ENCODE measurements at places on chromosomes 1 and 21.

- no peak for DNase-seq
Measured at GRCh38 chr1:43348343-43348808, 10.4 kb upstream of the CDC20 start.

- DNase-seq: no peak
Measured at GRCh38 chr1:183330335-183330734, 87.8 kb downstream of the NMNAT2 start.

DNA sequence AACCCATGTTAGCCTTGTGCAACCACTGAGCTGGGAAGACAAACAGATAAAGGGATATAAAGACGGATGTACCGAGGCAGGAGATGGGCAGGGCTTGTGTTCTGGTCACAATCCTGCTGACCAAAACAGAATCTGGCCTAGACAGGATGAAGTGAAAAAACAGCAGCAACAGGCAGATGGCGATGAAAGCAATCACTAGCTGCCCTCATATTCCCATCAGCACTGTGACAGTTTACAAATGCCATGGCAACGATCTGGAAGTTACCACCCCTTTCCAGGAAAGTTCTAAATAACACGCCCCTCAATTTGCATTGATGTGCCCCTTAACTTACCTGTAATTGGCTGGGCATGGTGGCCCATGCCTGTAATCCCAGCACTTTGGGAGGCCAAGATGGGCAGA is 40.6 kb upstream of the CD46 start:
- DNase-seq: no peak

DNA sequence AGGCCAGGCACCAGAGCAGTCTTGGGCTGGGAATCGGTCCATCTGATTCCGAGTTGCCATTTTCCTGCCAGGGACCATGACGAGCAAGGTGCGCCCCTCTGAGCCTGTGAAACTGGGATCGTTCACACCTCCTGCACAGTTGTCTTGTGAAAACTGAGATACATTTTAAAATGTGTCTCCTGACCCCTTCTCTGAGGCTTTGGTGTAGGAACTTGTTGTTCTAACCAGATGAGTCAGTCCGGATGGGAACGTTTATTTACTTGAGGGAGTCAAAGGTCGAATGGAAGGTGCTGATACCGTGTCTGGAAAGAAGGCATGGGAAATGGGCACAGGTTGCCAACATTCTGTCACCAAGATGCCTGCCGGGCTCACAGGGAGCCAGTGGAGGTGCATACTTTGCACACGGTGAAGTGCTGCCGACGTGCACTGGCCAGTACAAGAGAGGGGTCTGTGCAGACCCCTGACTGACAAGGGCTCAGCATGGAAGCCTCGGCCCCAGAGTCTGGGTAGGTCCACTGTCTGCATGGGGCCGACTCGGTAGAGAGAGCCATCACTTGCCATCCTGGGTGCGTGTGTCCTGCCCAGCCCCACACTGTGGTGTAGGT is 7.4 kb upstream of the KCNN3 start:
- no peak for DNase-seq

DNA sequence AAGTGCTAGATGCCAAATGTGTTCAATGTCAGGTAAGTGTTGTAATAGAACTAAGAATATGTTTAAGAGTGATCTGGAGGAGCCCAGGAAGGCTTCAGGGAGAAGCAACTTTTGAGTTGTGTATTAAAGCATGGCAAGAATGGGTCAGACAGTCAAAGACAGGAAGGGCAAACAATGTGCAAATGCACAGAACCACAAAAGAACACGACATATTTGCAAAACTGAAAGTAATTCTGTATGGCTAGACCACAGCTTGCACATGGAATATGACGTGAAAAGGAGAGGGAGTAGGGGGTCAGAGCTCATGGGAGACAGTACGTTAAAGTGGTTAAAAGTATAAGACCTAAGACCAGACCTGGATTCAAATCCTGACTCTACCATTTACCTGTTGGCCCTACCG is 7.1 kb upstream of the SORT1 start:
- no peak for DNase-seq

GRCh38 chr1:64765826-64766225 is 21.0 kb downstream of the RAVER2 start:
- no peak for DNase-seq

GRCh38 chr1:229696385-229696784 is 70.3 kb downstream of the URB2 start:
- no peak for DNase-seq

GRCh38 chr1:183635099-183635605 is 431 bp downstream of the ARPC5 start:
- DNase-seq: no peak

GRCh38 chr1:43530483-43531106 is at the start of gene PTPRF:
TSS of gene PTPRF (plus strand) at chr1:43530883. CDS start at chr1:43545076, 14,193 bp downstream.
- peak; percentile 57 for DNase-seq

- DNase-seq: no peak
Measured at GRCh38 chr1:8232036-8232757, 85.7 kb upstream of the SLC45A1 start.

DNA sequence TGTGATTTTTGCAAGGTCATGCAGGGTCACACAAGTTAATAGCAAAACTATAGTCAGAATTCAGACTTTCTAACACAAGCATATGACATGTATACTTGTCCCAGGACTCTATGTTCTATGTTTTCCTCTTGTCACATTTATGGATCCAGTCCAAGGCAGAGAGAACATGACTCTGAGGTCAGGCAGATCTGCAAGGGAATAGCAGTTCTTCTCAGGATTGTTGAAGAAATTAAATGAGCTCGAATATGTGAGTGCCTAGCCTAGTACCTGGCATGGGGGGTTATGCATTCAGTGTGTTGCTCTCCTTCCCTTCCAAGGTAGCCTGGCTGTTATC is 9.5 kb upstream of the RPTN start:
- DNase-seq: no peak

- DNase-seq: no peak
Measured at GRCh38 chr21:35336534-35336933, 287.4 kb upstream of the RUNX1 start.

DNA sequence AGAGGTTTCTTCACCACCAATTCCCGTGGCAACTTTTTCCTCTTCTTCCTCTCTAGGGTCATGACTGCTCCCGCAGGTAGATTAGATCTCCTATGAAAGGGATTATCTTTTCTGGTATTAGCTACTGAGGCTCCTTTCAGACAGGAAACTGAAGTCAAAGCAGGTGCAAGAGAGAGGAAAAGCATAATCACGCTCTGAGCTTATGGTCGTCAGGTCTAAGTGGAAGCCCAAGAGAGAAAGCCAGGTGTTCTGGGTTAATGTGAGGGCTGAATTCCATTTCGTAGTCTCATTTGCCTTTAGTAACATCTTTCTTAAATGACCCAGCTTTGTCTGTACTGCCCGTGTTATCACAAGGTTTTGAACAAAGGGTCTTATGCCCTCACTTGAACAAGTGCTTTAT is 8.3 kb upstream of the MAP3K21 start:
- DNase-seq: no peak

- DNase-seq: peak; percentile 26
Measured at GRCh38 chr1:229694053-229694693, 68.1 kb downstream of the URB2 start.

DNA sequence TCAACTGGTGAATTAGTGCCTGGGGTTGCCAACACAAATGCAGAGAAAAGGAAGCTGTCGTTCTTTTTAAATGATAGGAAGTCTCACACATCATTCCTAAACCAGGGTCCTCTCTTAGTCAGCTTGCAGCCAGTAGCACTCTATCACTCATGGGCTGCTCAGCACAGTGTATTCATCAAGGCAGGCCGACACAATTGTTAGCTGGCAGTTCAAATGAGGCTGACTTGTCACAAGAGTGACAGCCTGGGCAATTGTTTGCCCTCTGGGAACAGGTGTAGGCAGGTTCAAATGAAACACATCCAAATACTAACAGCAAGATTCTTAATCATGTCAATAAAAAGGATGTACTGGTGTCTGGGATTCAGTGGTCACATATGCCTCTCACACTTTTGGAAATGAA is 76.9 kb downstream of the ERICH3 start:
- no peak for DNase-seq

GRCh38 chr1:16374266-16374665 is 7.2 kb downstream of the SZRD1 start:
- DNase-seq: no peak

GRCh38 chr1:205270764-205271163 is 43.0 kb downstream of the TMCC2 start:
- peak; percentile 34 for DNase-seq

- DNase-seq: no peak
Measured at GRCh38 chr1:35111106-35111505, 31.9 kb downstream of the ZMYM1 start.

DNA sequence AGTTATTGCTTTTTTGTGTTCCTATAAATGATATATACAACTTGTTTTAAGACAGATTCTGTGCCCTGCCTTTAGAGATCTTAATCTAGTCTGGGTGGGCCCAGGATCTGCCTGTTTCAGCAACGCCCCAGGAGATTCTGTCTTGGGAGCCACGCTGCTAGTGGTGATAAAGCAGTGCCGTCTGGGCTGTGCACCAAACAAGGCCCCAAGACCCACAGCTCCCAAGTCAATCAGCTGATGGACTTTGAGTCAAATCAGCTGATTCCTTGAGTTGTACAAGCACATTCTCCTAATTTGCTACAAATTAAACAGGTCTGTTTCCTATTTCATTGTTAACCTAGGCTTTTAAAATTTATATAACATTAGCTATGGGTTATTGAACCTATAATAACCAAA is 15.7 kb upstream of the SLC44A3 start:
- no peak for DNase-seq

- DNase-seq: no peak
Measured at GRCh38 chr1:228101614-228101993, 1.5 kb downstream of the C1orf35 start.

DNA sequence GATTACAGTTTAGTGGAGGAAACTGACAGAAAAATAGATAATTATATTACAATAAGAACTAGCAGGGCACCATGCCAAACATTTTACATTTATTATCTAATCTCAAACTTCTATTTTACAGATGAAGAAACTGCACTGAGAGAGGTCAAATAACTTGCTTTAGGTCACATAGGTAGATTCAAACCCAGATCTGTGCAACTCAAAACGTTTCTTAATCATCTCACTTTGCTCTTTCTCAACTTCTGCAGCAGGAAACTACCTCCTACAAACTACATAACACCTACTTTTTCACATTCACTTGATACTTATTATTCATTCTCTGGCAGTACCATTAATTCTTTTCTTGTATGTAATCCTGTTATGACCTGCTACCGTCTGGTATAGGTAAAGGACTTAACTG is 49.9 kb upstream of the BCL10 start:
- DNase-seq: no peak

GRCh38 chr1:102732927-102733326 is 375.4 kb downstream of the COL11A1 start:
- DNase-seq: no peak

DNA sequence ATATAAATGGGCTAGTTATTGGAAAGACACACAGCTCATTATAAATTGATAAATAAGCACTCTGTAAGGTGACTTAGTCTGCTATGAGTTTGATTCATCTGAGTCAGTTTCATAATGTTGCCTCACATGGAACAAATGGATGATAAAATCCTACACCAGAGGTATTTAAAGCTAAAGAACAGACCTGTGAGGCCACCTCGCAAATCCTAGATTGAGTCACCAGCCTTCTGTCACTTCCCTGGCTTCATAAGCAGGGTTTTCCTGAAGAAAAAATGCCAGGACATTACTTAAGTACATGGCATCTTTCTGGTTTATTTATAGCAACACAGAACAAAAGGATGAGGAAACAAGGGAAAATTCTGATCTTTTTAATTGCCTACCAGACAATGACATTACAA is 18.4 kb downstream of the CD2 start:
- no peak for DNase-seq

GRCh38 chr1:229538945-229539344 is 19.6 kb downstream of the ABCB10 start:
- DNase-seq: no peak
